Aorta (tissue), 5 donors: ENCODE measurements at places on chromosomes 2 and 18. TPM values are rescaled to one million over a fixed set of nuclear protein-coding genes. Genes with fewer than 3 reads are reported as not detected.

GRP gene
- 18.3 TPM for polyA plus RNA-seq

AQP12A gene
- polyA plus RNA-seq, result not detected

UGT1A9 gene
- not detected for polyA plus RNA-seq

TMEM163 gene
- polyA plus RNA-seq, result not detected

LRRC30 gene
- polyA plus RNA-seq, result not detected

ACP1 gene
- polyA plus RNA-seq, result 130 TPM

CGREF1 gene
- 5.8 TPM for polyA plus RNA-seq

OSR1 gene
- polyA plus RNA-seq, result 55.1 TPM

COPS9 gene
- polyA plus RNA-seq, result 415 TPM

BIRC6 gene
- 3.6 TPM for polyA plus RNA-seq

KCNK3 gene
- polyA plus RNA-seq, result 0.63 TPM

CARF gene
- polyA plus RNA-seq, result 4.6 TPM

ADD2 gene
- not detected for polyA plus RNA-seq

PDE1A gene
- 34.1 TPM for polyA plus RNA-seq

OR6B2 gene
- not detected for polyA plus RNA-seq

SKOR2 gene
- not detected for polyA plus RNA-seq

ABHD1 gene
- not detected for polyA plus RNA-seq

EN1 gene
- not detected for polyA plus RNA-seq

CFC1 gene
- polyA plus RNA-seq, result not detected

SCN2A gene
- polyA plus RNA-seq, result not detected

TMEM247 gene
- polyA plus RNA-seq, result not detected

PDCD1 gene
- polyA plus RNA-seq, result not detected

KCNE4 gene
- 4.4 TPM for polyA plus RNA-seq

CDK15 gene
- polyA plus RNA-seq, result 0.56 TPM

CCDC141 gene
- 0.13 TPM for polyA plus RNA-seq

RTP5 gene
- not detected for polyA plus RNA-seq

RMC1 gene
- polyA plus RNA-seq, result 20.2 TPM

SIGLEC15 gene
- polyA plus RNA-seq, result 0.33 TPM

ALPG gene
- not detected for polyA plus RNA-seq

DQX1 gene
- polyA plus RNA-seq, result not detected
